ENCODE measurements at places on chromosomes 16 and 17.

- no peak for DNase-seq
Observed at GRCh38 chr16:12207939-12208338, 231.4 kb downstream of the SNX29 start.

- DNase-seq, result no peak
Observed at GRCh38 chr17:610276-610675, 104.4 kb downstream of the VPS53 start.

DNA sequence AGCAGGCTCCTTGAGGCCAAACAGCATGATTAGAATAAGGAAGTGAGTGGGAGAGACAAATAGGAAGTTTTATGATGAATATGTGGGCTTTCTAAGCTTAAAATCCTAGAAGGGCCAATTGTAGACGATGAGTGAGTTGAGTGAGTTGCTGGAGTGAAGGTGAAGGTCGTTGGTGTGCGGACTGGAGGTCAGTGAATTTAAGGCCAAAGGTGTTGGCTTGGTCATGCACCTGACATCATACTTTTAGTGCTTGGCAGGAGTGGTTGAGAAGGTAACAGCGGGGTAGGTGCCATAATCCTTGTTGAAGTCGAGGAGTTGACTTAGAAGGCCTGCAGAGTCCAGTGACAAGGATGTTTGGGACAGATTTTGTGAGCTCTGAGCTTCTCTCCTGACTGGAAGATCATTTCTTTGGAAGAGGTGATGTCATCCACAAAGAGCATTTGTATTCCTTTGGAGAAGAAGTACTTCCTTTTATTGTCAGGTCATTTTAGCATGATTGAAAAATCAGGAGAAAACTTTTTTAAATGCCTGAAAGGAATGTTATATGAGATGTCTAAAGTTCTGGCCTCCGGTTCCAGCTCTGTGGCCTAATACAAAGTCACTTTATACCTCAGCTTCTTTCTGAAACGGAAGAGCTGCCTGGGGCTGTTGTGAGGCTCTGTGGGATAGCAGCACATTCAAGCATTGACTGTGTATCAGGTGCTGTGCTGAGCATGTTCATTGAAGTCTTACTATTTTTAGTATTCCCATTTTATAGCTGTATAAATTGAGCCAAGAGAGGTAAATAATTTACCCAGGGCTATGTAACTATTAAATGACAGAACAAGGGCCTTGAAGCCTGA lies 53.6 kb upstream of the TBX2 start:
- no peak for DNase-seq

DNA sequence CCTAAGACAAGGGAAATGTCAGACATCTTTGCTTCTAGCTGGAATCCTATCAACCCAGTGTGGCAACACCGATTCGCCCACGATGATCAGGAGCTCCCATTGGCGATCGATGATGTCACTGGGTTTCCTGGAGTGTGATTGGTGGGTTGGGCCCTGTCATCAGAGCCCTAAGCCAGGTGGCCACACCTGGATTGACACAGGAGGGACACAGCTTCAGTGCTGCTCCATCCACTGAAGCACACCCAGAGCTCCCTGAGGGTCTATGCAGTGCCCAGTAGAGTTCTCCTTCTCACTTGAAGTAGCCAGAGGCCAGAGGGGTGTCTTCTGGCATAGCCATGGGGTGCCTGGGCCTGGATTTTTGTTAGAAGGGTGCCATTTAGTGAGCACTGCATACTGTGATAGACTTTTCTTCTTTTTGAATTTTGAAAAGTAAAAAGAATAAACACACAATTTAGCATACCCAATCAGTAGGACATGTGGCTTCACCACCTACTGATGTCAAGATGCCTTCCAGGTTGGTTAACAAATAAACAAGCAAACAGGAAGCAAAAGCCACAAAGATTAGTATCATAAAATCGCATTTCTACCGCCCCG lies 77.6 kb downstream of the CMIP start:
- no peak for DNase-seq

DNA sequence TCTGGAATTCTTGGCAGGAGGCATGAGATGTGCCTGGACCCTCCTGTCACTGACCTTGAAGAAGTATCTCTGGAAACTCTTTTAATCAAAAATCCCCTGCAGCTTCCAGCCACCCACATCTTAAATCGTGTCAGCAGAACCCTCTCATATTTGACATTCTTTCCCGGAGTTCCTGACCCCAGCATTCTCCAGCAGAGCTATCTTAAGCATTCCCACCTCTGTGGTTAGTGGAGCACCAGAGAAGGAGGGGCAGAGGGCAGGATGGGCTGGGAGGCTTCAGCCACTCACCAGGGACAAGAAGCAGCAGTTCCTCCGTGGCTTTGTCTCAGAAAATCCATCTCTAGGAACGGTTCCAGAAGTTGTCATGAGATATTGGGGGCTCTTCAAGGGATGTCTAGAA lies 149.9 kb downstream of the RGS9 start:
- no peak for DNase-seq

DNA sequence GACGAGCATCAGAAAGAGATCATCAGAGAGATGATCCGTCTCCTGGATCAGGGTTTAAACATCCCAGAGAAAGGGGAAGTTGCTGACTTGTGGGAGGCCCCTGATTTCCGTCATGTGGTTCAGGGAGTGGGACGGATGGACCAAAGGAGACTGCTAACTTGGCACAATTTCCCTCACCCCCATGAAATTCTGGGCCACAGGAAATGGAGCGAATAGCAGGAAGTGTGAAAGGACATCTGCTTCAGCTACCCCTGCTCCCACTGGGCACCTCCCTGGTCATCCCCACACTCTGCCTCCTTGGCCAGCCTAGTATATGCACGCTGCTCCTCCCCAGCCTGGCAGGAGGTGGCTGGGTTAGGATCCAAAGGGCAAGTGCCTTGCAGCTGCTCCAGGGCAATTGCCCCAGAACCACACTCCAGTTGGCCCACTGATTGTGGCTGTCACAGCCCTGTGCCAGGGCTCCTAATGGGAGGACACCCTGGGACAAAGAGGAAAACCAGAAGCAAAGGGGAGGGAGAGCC lies 1.3 kb downstream of the ARRB2 start:
- no peak for DNase-seq

DNA sequence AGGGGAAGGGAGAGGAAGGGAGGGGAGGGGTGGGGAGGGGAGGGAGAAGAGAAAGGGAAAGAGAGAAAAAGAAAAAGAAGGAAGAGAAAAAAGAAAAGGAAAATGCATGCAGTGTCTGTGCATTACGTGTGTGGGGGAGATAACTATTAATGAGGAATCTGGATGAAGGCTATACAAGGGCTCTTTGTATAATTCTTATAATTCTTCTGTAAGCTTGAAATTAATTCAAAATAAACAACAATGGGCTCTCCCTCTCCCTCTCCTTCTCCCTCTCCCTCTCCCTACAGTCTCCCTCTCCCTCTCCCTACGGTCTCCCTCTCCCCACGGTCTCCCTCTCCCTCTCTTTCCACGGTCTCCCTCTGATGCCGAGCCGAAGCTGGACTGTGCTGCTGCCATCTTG lies 143.4 kb downstream of the VPS53 start:
- DNase-seq, result no peak

DNA sequence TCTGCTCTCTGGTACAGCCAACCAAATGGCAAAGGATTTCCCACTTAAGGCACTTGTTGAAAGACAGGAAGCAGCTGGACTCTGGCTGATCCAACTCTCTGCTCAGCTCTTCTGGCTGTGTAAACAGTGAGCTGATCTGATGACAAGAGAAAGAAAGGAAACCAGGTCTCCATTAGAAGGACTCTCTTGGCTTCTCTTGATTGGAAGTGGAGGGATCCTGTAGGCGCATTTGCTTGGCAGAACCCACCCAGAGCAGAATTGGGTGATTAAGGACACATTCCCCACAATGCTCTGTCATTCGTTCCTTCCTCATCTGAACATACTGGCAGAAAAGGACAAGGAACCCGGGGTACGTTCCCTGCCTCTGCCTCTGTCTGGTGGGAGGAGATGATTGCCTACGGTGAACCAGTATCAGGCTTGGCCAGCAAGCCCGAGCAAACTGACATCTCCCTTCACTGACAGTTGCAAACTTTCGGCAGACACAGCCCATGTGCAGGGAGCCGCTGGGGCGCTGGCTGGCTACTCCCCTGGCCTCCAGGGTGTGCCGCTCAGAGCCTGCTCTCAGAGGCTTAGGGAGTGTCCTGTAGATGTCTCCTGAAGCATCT lies 29.1 kb downstream of the LDHD start:
- DNase-seq, result no peak

DNA sequence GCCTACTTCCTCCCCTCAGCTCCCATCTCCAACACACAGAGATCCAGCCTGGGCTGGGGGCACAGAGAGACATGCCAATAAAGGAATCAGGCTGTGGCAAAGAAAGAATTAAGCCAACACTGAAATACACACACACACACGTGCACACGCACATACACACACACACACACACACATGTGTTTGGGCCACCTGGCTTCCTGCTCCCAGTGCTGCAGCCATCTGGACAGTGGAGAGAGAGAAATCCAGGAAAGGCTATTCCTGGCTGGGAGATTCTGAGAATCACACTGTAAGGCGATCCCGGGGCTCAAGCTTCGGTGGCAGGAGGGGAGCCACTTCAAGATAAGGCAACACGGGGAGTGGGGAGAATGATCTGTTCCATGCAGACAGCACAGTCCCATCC lies 72.4 kb downstream of the NOG start:
- no peak for DNase-seq

- DNase-seq, result no peak
Observed at GRCh38 chr17:75146592-75146991, 7.7 kb downstream of the JPT1 start.

- no peak for DNase-seq
Observed at GRCh38 chr17:66713533-66714042, 121.3 kb upstream of the CACNG5 start.

GRCh38 chr17:65235284-65235683 lies 98.1 kb downstream of the RGS9 start:
- no peak for DNase-seq

GRCh38 chr17:66777689-66778225 lies 57.2 kb upstream of the CACNG5 start:
- no peak for DNase-seq

GRCh38 chr17:57269052-57269451 lies 12.7 kb downstream of the MSI2 start:
- DNase-seq, result no peak

GRCh38 chr17:10243883-10244844 lies 45.8 kb upstream of the GAS7 start:
- DNase-seq, result no peak

DNA sequence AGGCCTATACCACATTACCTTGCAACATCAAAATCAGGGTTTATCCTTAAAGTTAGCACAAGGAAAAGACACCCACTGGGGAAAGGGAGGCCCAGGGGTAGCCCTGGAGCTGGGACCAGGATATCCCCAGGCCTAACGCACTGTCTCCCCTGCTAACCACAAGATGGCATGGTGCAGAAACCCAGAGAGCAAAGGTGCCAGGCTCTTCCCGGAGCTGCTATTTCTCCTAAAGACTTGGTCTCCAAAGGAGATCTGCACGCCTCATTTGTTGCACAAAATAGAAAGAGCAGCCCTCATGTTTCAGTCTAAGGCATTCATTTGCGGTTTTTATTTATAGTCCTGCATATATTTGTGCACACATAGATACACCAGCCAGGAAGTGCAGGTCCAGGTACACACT lies 408.6 kb downstream of the SOX9 start:
- DNase-seq, result no peak

GRCh38 chr17:72030067-72030899 lies 90.5 kb upstream of the SOX9 start:
- peak; percentile 0 for DNase-seq

DNA sequence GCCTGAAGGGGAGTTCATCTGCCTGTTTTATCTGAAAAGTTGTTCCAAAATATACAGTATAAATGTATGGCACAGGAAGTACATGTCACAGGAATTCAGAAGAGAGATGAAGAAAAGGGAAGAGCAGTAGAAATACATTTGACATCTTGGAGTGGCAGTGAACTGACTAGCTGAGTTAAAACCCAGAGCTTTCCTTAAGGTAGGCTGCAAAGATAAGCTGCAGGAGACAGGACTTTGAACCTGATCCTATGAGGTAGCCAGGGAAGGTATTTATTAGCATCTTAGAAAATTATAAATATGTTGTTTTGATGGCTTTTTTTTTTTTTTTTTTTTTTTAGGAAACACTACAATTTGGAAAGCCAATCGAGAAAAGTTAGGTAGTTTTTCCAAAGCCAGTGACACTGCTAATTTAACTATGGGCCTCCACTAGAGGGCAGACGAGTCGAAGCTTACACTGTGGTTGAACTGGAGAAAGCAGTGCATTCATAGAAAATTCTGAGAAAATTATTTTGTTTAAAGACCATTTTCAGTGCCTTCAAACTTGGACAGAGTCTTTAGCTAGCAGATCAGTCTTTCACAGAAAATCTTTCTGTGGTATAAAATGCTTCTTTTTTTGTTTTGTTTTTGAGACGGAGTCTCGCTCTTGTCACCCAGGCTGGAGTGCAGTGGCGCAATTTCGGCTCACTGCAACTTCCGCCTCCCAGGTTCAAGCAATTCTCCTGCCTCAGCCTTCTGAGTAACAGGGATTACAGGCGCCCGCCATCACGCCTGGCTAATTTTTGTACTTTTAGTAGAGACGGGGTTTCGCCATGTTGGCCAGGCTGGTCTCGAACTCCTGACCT lies 122.3 kb downstream of the SSH2 start:
- peak; percentile 48 for DNase-seq

DNA sequence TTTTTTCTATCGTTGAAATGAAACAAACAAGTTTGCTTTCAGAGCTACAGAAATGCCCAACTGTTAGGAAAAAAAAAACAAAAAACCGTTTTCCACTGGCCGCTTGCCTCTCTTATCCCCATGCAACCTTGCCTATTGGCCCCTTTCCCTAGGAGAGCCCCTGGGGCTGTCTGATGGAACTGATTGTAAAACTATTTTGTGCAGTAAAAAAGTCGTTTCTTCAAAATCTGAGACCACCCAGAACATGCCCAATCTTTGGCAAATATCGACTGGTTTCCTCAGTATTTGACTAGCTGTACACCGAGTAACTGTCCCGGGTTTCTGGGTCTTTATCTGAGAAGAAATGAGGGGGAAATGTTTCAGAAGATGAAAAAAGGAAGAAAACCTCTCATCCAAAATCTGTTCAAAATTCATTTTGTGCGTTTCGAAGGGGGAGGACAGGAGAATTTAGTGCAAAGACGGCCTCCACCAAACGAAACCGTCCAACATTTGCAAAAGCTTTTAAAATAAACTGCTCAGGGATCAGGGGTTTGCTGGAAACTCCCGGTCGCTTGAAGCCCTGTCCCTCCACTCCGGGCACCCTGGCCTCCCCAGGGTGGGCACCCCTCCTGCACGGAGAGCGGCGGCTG lies 1.1 kb upstream of the GNAO1 start:
- no peak for DNase-seq
